ENCODE measurements at places on chromosomes 4 and X. TPM values are rescaled to one million over a fixed set of nuclear protein-coding genes. Genes with fewer than 3 reads are reported as not detected.

Gene PPEF2
- under 0.01 TPM for total RNA-seq

Gene RBMXL3
- not detected for total RNA-seq

Gene KLHL13
- 35.2 TPM for total RNA-seq

Gene TMPRSS11B
- not detected for total RNA-seq

Gene MAGEA9B
- total RNA-seq = under 0.01 TPM

Gene CXCL3
- total RNA-seq = not detected

Gene PPP4R3C
- total RNA-seq = not detected

Gene SHOX
- total RNA-seq = 0.25 TPM
